ENCODE measurements at places on chromosomes 6 and 20.
A peak's percentile ranks its signal among the peaks of the same experiment; 100 is the strongest.

DNA sequence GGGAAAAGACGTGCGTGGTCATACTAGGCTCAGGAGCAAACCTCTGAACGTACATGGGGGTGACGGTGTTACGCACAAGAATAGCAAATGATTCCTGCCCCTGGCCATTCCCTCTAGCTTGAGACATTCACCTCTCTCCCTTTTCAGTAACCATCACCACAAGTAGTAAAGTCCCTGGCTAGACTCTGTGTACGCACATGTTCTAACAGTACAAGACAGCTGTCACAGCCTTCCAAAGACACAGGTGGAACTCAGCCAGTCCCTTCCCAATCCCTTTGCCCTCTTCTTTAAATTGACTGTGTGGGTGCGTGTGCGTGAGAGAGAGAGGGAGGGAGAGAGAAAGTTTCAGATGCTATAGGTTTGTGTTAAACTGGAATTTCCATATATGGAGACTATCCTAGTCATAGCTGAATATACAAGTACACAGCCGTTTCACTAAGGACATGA, 67.3 kb downstream of the LY86 start:
- DNase-seq = no peak

DNA sequence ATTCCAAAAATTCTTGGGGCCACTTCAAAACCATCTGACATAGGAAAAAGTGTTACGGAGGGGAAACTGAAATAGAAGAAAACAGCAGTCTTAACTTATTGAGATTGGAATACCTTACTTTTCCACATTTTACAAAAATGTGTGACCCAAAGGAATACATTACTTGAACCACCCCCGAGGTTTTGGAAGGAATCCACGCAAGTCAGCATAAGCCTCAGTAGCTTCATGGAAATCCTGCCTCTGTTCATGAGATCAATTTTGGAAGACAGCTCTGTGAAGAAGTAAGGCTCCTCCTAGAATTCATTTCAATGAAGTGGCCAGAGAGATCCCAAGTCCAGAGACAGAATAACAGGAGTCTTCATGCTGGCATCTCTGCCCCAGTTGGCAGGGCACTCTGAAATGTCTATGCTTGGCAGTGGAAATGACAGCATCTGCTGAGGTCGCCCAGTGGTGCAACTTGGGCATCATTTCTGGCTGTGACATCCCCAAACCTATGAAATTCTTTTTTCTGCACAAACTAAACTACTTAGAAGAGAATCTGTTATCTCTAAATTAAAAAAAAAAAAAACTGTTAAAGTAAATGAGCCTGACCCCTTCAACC, 132.5 kb downstream of the EPM2A start:
- no peak for DNase-seq

DNA sequence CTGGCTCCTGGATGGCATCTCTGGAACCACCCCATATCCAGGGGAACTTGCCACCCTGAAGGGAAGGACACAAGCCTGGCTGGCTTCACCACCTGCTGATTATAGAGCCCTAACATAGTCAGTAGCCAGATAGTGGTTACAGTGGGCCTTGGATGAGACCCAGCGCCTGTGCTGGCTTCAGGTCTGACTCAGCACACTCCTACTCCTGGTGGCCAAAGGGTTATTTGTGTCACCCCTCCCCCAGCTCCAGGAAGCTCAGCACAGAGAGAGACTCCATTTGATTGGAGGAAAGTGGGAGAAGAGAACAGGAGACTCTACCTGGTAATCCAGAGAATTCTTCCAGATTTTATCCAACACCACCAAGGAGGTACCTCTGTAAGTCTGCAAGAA, 12.8 kb downstream of the SNX14 start:
- DNase-seq = peak; percentile 50

DNA sequence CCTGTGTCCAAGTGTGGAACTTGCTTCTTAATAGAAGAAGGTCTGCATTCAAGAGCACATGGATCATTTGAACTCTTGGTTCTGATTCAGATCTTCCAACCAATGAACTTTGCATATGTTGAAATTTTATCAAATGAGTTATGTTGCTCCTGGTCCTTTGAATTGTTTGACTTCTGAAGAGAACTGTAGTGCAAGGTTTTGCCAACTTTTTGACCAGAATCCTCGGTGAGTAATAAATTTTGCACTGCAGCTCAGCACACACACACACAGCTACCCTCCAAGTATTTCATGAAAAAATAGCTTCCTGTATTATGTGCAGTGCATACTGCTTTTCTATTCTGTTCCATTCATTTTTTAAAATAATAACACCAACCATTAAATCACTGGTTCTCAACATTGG, 67.5 kb downstream of the BFSP1 start:
- DNase-seq = no peak

DNA sequence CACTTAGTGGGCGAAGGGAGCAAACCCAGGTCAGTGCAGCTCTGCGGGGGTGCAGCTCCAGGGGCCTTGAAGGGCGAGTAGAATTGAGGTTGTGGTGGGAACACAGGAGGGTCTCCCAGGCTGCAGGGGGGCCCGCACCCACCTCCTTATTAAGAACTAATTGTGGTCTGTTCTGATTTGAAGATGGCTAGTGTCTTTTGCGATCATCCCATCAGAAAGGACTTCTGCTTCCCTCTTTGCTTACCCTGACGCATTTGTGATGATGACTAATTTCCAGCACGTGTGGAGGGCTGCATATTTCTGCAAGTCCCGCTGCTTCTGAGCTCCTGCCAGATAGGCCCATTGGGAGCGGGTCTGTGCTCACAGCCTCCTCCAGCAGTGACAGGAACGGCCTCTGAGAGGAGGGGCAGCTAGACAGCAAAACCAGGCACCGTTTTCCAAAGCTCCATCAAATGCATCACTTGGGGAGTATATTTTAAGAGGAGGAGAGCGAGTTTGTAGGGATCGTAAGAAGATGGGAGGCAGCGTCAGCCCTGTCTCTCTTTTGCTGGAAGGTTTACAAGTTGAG, 268.9 kb downstream of the CDH4 start:
- no peak for DNase-seq

GRCh38 chr20:14860410-14860814, 523.0 kb upstream of the FLRT3 start:
- DNase-seq = no peak

- DNase-seq = no peak
Observed at GRCh38 chr6:24966381-24966780, 30.6 kb upstream of the RIPOR2 start.

DNA sequence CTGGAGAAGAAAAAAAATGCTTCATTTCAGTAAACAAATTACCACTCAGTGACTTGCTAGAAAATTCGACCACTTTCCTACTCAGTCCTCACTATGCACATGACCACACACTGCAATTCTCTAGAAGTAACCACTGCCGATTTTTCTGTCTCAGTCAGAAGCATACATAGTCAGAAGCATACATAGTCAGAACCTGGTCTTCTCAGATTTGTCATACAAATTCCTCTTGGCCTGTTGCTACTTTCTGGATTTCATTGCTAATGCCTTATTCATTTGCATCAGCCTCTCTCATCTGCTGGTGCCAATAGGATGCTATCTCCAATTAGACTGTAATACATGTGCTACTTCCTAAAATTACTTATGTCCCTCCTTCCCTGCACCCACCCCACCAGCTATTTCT, 10.2 kb upstream of the KIF16B start:
- no peak for DNase-seq

- no peak for DNase-seq
Observed at GRCh38 chr6:122028933-122029522, 370.4 kb upstream of the HSF2 start.

DNA sequence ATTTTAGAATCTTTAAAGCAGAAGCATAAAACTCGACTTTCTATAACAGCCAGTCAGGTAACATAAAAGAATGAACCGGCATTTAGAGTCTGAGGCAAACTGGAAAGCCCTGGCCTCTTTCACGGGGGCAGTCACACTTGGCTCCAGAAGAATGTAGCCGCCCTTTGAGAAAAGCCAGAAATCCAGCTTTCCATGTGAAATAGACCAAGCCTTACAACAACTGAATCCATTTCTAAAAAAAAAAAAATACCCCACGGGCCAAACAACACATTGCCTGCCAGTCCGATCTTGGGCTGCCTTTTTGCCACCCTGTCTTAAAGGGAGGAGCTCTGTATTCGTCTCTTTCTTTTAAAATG, 252.9 kb upstream of the TAB2 start:
- DNase-seq = no peak

- DNase-seq = no peak
Observed at GRCh38 chr6:35443341-35444030, 8.7 kb upstream of the FANCE start.

GRCh38 chr6:77786935-77787629, 134.2 kb downstream of the MEI4 start:
- no peak for DNase-seq

DNA sequence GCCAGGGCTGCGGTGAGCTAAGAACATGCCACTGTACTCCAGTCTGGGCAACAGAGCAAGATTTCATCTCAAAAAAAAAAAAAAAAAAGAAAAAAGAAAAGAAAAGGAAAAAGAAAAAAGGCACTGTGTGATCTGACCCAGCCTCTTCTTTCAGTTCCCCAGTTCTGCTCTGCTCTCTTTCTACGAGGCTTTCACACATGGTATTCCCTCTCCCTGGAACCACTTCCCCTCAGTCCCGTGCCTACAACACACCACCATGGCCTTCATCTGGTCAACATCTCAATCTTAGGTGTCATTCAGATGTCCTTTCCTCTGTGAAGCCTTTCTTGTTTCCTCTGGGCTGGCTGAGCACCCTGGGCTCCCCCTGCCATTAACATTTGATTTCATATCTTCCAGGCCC, 2.3 kb upstream of the DSN1 start:
- DNase-seq = no peak

- DNase-seq = no peak
Observed at GRCh38 chr6:18166312-18167036, 11.3 kb downstream of the KDM1B start.

DNA sequence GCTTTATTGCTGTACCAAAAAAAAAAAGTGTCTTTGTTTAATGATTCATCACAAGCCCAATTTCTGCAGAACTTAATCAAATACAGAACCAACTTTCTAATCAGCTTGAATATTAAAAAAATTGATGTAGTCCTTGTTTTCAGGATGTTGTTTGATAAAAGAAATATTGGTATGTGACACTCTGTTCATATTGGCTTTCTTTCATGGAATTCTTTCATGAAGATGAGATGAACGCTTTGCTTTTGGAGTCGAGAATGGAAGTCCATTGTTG, 184.3 kb downstream of the ZNF217 start:
- DNase-seq = no peak

- peak; percentile 31 for DNase-seq
Observed at GRCh38 chr20:18678549-18679419, 90.9 kb downstream of the DTD1 start.

GRCh38 chr6:91874971-91875370, 1288.1 kb upstream of the MAP3K7 start:
- DNase-seq = no peak

DNA sequence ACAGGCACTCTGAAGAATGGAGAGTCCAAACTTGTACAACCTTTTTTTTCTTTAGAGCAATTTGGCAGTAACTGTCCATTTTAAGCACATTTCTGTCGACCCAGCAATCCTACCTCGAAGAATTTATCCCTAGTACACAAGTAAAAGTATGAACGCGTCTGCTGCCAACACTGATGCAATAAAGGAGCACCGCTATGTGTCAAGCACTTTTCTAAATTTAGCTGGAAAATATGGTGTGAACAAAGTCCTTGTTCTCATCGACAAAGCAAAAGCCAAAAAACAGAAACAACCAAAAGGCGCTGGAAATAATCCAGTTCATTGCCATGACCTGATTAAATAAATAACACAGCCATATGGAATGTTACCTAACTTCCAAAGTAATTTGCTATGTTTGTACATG, 1.1 kb downstream of the DPM1 start:
- no peak for DNase-seq

- DNase-seq = no peak
Observed at GRCh38 chr6:96965492-96965891, 41.0 kb downstream of the KLHL32 start.

DNA sequence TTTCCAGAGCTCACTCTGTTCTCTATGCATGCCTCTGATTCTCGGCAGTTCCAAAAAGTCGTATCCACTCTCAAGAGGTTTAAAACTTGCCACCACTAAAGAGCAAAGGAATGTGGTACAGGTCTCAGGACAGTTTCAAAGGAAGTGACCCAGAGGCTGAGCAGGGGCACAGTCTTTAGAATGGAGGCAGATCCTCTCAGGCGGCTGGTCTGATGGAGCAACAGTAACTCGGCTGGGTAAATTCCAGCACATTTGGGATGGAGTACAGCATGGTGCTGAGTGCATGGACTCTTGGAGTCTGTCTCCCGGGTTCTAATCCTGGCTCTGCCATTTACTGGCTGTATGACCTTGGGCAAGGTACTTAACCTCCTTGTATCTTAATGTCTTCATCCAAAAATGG, 88.1 kb upstream of the BACH2 start:
- DNase-seq = no peak

GRCh38 chr20:38810926-38811630, 5.6 kb downstream of the PPP1R16B start:
- no peak for DNase-seq

DNA sequence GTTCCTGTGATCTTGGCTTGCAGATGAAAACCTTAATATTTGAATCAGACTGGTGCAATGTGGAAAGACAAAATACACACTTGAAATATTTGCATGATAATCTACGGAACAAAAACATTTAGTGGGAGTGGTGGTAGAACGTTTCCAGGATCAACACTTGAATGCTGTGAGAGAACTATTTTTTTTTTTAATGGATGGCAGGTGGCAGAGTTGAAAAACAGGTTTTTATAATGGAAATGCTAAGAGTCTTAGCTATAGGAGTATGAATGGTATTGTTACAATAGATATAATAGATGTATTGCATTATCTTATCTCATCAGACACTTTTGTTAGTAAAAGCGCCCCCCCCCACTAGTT, 49.2 kb downstream of the CDKAL1 start:
- DNase-seq = no peak

- DNase-seq = no peak
Observed at GRCh38 chr6:136334853-136335252, 45.2 kb upstream of the BCLAF1 start.

GRCh38 chr20:63067721-63068560, 61.2 kb upstream of the BHLHE23 start:
- DNase-seq = no peak

- DNase-seq = peak; percentile 50
Observed at GRCh38 chr6:54282186-54282585, 26.1 kb upstream of the TINAG start.

DNA sequence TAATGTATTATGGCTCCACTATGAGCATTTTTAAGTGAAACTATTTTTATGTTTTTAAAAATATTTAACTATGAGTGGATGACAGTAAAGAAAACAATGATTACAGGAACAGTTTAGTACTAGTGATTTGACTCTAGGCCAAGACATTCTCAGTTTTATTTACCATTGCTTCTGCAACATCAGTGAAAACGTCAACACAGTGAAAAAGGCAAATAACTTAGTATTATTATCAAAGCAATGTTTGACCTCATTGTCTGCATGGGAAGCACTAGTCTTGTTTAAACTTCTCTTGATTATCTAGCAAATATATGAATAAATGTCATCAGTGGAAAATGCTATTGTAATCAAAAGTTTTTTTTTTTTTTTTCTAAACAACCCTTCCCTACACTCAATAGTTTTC, 165.0 kb downstream of the HTR1B start:
- DNase-seq = no peak

- DNase-seq = no peak
Observed at GRCh38 chr20:56572172-56572571, 39.1 kb downstream of the FAM209B start.

GRCh38 chr6:21003780-21004541, 469.7 kb downstream of the CDKAL1 start:
- DNase-seq = no peak

- DNase-seq = no peak
Observed at GRCh38 chr20:54499111-54499510, 23.7 kb downstream of the DOK5 start.

All from Caki2 (cell line).